Stimulated activated CD8-positive, alpha-beta memory T cell treated with anti-CD3 and anti-CD28 coated beads, Interleukin-2, amount 100 ng/mL, for 48 hours (primary cell): ENCODE measurements at places on chromosomes 16 and 17.

- DNase-seq, result no peak
Measured at GRCh38 chr17:33523577-33523981, 230.5 kb upstream of the ASIC2 start.

DNA sequence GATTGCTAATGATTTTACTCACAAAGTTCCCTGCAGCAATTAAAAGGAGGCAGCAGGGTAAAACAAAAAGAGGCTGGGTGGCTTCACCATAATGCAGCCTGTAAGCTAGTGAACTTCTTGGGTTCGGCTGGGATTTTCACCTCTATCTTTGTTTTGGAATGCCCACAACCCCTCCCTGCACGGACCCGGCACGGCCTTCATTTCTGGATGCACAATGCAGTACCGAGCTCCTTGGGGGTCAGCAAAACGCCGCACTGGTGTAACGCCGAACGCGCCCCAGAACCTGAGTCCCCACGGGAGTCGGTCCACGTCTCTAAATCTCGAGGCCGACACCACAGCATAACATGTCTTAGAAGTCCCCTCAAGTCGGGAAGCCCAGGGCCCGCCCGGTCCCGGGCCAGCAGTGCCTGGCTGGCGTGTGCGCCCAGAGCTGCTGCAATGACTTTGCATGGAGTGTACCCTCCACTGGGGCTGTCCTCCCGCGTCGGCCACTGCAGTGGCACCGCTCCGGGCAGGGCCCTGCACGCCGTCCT is 759 bp downstream of the UBE2O start:
- peak; percentile 5 for DNase-seq

GRCh38 chr17:76166906-76167305 is 25.9 kb upstream of the FOXJ1 start:
- no peak for DNase-seq

- no peak for DNase-seq
Measured at GRCh38 chr16:73350707-73351452, 303.0 kb upstream of the ZFHX3 start.

- DNase-seq, result no peak
Measured at GRCh38 chr17:42525221-42525620, 10.8 kb upstream of the NAGLU start.

DNA sequence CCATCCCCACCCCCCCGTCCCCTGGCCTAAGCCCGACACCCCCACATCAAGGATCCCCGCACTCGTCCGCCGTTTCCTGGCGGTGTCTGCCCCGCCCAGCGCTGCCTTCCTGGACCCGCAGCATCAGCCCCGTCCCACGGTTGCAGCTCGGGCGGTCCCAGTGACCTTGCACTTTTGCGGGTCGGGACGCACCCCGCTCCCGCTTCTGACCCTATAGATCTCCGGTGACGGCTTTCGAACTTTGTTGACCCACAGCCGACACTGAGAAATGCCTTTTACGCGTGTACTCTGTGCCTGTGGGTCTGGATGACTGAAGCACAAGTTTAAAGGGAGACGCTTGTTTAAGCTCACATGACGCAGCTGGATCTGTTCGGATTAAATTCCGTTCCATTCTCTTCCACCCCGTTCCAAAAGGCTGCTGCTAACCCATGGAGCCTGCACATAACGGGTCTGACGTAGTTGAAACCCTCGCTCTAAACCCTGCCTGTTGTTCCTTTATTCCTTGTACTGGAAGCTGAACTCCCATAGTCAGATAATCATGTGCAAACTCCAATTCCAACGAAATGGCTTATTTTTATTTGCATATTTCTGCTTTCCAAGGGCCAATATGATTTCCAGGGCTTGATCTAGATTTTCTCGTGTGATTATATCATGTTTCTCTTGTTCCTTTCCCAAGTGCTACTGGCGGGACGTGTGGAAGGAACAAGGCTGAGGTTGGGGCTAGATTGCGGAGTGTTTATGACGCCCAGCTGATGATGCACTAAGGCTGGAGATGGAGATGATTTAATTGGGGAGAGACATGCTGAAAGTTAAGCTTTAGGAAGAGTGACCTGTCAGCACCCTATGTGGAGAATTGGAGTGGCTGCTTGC is 834 bp downstream of the FLYWCH1 start:
- no peak for DNase-seq

GRCh38 chr16:10345629-10346028 is 40.2 kb upstream of the ATF7IP2 start:
- DNase-seq, result no peak

DNA sequence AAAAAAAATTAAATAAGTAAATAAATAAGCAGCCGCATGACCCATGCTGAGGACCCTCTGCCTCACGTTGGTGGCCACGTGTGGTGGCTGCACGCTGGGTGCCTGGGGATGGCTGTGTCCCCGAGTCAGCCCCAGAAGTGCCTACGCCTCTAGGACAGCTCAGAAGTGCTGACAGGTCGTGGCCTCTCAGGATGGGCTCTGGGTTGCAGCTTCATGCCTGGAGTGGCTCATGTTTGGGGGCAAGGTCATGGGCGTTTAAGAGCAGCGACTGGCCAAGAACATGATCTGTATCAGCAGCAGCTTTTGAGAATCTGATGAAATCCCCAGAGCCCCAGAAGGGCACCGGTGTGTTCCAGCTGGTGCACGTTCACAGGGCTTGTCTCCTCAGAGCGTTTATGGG is 26.8 kb upstream of the CAPN15 start:
- DNase-seq, result no peak
